Activated naive CD4-positive, alpha-beta T cell treated with anti-CD3 and anti-CD28 coated beads, Interleukin-2, amount 50 U/mL, for 72 hours (primary cell): ENCODE measurements at places on chromosomes 3 and 15. TPM values are rescaled to one million over a fixed set of nuclear protein-coding genes. Genes with fewer than 3 reads are reported as not detected.

Gene CPNE9
- 0.11 TPM for total RNA-seq

Gene GOLGA6D
- 0.14 TPM for total RNA-seq

Gene C3orf20
- total RNA-seq, result 0.56 TPM

Gene TRIM71
- 0.08 TPM for total RNA-seq

Gene CCR3
- total RNA-seq, result not detected

Gene RARRES1
- total RNA-seq, result not detected

Gene PLD1
- 0.89 TPM for total RNA-seq

Gene SUSD5
- not detected for total RNA-seq

Gene ASB14
- total RNA-seq, result not detected

Gene GCHFR
- 72.6 TPM for total RNA-seq

Gene TBCCD1
- 10.0 TPM for total RNA-seq
